ENCODE measurements at places on chromosomes 2 and 18.
A peak's percentile ranks its signal among the peaks of the same experiment; 100 is the strongest.

GRCh38 chr2:86584151-86584913 is 21.1 kb upstream of the CHMP3 start:
- no peak for DNase-seq

GRCh38 chr2:132953771-132954170 is 283.8 kb upstream of the LYPD1 start:
- DNase-seq = no peak

DNA sequence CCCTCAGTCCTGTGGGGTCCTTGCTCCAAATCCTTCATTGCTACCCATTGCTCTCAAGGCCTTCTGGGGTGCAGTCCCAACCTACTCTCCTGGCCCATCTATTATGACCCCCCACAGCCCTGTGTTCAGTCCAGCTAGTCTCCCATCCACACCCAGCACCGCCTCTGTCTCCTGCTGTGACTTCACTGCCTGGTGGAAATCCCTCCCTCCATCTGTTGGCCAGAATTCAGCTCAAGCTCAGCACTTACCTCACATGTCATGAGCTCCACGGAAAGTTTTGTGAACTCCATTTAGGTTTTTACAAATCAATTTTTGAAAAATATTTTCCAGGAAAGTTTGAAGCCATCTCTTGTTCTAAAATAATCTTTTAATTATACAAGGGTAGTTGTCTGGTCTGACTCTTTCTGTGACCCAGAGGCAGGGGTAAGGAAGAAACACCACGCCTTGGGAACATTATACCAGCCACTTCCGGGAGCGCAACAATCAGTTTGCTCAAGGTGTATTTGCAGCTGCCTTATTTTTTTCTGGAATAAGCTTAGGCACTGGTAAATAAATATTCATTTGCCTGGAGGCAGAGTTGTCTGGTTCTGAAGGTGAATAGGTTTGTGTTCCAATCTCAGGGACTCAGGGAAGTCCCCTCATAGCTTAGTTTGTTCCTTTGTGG is 110.8 kb downstream of the VIT start:
- DNase-seq = no peak

DNA sequence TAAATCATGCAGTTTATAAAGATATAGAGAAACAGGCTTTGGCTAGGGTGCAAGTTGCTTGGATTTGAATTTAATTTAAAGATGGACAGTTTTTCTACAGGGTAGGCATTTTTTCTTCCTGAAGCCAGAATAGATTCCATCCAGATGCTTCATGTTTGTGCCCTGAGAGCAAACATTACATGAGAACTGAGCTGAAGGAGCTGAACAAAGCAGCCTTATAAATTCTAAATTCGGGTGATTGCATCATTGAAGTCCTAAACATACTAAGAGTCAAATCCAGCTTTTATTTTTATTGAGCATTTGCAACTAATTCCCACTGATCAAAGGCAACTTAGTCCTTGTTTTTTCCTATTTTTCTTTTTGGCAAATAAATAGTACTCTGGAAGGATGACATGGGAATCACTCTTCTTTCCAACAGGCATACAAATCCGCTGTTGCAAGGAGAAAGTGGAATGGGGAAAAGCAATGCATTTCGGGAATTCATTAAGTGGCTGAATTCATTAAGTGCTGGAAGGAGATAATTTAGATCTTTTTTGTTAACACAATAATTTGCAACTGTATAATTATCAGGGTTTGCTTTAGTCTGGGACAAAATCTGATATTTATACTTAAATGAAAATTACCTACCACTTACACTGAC is 828.0 kb downstream of the SLC4A3 start:
- DNase-seq = no peak

DNA sequence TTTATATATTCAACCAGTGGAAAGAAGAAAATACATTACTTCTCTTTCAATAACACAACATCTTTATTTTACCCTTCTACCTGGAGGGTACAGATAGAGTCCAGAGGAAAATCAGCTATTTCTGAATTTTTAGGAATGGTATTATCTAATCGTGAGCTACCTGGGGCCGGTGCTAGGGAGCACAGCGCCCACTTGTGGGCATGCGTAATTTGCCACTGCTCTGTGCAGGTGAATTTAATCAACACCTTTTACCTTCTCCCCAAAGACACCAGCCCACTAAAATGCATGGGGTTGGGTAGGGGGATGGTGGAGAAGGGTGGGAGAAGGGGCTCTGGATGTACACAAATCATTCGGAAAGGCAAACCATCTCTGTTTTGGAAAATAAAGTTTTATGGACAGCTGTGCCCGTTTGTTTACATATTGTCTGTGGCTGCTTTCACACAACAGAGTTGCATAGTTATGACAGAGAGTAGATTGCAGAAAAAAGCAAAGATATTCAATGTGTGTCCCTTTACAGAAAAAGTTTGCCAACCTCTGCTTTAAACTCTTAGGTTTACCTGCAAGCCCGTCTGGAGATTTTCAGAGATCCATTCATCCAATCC is 51.5 kb upstream of the DCC start:
- DNase-seq = no peak

GRCh38 chr2:163734401-163734800 is 1.4 kb downstream of the FIGN start:
- no peak for DNase-seq

- no peak for DNase-seq
Observed at GRCh38 chr2:220152281-220152935, 525.0 kb downstream of the SLC4A3 start.

DNA sequence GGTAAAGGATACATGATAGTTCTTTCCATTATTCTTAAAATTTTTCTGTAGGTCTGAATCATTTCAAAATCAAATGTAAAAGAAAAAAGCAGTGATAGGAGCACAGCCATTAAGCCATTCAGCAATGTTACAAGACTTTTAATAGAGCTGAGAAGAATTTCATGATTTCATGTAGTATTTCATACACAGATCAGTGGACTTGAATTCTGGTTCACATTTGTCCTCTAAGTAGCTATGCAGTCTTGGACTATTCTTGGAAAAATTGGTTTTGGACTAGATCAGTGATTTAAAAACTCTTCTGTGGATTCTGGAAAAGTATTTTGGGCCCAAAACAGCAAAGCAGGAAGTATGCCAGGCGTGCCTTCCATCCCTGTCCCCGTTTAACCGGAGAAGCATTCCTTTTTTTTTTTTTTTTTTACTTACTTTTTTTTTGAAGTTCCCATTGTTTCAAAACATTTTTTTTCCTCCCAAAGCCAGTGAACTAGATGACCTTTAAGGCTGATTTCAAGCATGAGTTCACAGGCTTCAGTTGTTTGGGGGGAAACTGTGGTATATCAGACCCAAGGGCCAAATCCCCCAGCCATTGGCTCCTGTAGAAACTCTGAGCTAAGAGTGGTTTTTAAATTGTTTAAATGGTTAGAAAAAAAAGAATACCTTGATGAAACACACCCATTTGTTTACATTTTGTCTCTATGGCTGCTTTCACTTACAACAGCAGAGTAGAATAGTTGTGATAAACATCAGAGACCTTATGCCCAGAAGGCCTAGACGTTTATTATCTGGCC is 17.5 kb upstream of the POLI start:
- no peak for DNase-seq

- DNase-seq = no peak
Observed at GRCh38 chr2:219118504-219118903, 42.1 kb downstream of the NHEJ1 start.

- peak; percentile 43 for DNase-seq
Observed at GRCh38 chr2:4279431-4279830, 576.1 kb downstream of the DCDC2C start.

DNA sequence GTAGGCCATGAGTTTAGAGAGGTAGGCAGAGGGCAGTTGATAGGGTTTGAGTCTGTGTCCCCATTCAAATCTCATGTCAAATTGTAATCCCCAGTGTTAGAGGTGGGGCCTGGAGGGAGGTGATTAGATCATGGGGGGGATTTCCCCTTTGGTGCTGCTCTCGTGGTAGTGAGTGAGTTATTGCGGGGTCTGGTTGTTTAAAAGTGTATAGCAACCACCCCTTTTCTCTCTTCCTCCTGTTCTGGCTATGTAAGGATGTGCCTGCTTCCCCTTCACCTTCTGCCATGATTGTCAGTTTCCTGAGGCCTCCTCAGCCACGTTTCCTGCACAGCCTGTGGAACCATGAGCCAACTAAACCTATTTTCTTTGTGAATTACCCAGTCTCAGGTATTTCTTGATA is 25.5 kb downstream of the MARCHF4 start:
- no peak for DNase-seq

GRCh38 chr2:225814554-225814953 is 415.0 kb downstream of the NYAP2 start:
- DNase-seq = no peak

GRCh38 chr18:32337821-32338220 is 132.9 kb downstream of the GAREM1 start:
- DNase-seq = no peak

- no peak for DNase-seq
Observed at GRCh38 chr2:85893428-85894258, 4.9 kb upstream of the ST3GAL5 start.

DNA sequence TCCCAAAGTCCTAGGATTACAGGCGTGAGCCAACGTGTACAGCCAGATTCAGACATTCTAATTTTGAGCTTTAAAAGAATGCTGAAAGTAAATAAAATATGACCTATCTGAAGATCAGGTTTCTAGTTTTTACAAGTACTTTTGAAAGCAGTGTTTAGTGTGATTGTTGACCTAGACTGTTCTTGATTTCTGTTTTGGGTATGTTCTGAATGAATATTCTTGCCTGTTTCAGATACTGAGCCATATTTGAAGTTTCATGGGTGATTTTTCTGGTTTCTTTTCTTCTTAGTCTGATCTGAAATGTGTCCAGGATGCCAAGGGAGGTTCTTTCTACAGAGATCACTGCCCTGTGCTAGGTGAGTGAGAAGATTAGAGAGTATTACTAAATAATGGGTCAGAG is 37.2 kb downstream of the MIB1 start:
- DNase-seq = no peak

DNA sequence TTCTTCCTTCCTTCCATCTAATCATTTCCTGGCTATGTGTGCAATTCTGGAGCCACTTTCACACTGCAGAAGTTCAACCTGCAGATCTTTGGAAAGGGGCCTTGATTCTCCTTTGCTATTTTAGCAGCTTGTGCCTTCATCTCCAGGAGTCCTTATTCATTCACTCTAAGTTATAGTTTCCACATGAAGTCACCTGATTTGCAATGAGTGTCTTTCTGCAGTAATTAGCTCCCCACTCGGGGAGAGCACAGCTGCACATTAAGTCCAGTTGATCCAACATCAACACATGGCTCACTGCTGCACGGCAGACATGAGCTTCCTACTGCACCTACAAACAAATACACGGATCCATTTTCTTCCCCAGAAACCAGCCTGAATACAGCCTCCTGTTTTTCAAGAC is 323.1 kb upstream of the TNP1 start:
- no peak for DNase-seq

DNA sequence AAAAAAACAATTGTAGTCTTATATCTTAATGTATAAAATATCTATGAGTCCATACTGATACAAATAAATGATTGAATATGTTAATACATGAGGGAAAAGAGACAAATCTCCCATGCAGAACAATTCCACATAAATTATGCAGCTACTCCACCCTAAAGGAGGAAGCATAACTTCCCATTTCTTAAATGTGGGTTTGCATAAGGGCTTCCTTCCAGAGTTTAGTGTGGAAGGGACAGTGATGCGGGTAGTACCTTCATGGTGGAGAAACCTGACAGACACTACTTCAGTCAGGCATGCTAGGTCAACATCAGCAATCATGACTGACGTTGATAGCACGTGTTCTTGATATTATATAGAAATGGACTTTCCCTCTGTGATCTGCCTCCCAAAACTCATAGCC is 146.9 kb upstream of the STON1 start:
- no peak for DNase-seq

DNA sequence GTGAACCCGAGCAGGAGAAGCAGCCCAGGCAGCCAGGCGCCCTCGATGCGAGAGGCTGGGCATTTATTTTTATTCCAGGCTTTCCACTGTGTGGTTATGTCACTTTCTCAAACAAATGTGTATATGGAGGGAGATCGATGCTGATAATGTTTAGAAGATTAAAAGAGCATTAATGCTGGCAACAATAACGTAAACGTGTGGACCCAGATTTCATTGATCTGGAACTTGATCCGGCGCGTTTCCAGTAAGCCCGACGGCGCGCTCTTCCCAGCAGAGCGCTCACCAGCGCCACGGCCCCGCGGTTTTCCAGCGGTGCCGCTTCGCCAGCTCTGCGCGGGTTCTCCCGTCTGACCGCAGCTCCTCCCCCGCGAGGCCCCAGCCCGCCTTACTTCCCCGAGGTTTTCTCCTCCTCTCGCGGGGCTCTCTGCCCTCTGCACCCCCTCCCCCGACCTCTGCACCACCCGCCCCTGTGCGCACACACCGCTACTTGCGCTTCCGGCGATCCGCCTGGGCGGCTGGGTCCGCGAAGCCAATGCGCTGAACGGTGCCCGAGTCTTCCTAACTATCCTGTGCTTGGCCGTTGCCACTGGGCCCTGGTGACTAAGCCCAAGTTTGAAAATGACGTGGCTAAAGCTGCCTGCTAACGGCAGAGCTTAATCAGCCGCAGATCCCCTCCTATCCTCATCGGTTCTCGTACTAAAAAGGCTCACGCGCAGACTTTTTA is 6.1 kb downstream of the ONECUT2 start:
- DNase-seq = no peak

- no peak for DNase-seq
Observed at GRCh38 chr2:147076634-147077033, 768.2 kb upstream of the ACVR2A start.

DNA sequence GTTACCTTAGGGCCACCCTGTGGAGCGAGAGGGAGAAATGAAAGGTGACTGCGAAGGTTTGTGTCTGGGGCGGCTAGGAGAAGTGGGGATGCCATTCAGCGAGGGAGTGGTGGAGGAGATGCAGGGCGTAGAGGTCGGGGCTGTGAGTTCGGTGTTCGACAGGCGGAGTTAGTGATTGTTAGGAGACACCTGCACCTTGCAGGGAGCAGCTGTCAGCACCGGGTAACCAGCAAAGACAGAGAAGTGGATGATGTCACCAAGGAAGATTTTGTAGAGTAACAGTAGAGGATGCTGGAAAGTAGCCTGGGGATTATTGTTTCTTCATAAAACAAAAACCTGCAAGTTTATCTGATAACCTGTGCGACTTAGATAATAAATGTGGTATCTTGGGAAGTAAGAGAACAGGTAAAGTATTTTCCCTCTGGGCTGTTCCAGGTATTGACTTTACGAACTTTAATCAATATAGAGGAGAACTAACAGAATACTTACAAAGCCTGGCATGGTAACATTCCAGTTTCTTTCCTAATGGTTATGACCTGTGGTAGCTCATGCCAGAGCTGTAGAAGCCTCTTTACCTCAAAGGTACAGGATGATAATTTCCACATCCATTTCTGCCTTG is 63.8 kb downstream of the SPTBN1 start:
- no peak for DNase-seq

GRCh38 chr2:31362581-31362980 is 52.0 kb downstream of the XDH start:
- DNase-seq = no peak

DNA sequence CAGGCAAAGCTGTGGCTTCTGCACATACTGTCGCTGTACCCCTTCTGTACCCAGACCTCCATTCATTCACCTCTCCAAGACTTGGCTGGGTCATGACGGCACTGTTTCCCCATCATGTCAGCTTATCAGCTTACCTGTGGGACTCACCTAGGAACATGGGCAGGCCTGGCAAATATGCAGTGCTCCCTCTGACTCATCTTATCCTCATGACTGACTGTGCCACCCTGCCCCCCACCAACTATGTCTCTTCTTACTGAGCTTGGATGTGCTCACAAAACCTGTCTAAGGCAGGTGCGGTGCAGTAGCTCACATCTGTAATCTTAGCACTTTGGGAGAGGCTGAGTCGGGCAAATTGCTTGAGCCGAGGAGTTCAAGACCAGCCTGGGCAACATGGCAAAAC is 152.4 kb downstream of the MGAT5 start:
- no peak for DNase-seq
